CD4-positive, alpha-beta T cell treated with Interleukin-1 beta for 1 hour (primary cell): ENCODE measurements at places on chromosomes 5 and 9.
A peak's percentile ranks its signal among the peaks of the same experiment; 100 is the strongest.

- no peak for DNase-seq
These were observed 24.3 kb downstream of the PTPDC1 start for GRCh38 chr9:94108584-94108983.

DNA sequence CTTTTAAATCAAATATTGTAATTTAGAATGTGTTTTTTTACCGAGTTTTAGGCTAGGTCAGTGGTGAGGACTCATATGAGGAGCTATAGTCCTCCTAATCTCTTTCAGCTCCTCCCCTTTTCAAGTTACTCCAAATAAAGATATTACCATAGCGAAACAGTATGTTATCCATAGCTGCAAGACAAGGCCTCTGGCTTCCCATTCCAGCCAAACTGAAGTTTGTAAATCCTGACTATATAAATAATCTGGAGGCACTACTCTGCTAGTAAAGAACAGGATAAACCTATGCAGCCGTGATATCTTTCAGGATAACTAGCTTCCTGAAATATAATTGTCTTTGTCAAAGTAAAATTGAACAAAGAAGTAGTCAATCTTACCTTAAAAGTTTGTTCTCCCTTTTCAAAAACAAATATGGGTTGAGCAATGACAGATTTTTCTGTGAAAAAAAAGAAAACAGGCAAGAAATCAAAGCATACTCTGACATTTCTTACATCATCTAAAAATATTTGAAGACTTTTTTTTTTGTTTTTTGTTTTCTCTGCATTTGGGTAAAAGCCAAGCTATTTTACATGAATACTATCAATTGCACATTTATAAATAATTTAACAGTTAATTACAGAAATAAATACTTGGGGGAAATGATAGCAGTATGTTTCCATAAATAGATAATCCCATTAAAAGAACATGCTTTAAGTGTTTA lies 29.3 kb upstream of the NADK2 start:
- DNase-seq, result no peak

GRCh38 chr5:65734921-65735320 lies 12.9 kb downstream of the NLN start:
- DNase-seq, result no peak

DNA sequence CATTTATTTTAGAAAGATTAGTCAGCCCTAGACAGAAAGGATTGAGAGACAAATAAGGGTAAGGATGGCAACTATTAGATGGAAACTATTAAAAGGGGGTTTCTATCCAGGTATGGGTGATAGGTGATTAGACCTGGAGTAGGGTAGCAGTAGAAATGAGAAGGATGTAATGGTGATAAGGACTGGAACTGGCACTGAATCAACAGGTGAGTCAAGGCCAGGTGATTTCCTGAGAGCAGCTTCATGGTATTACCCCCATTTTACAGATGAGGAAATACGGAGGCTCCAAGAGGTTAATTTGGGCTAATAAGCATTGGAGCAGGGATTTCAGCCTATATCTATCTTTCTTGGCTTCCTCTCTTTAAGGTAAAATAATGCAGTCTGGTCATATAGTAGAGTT lies 55.7 kb downstream of the CAST start:
- no peak for DNase-seq

DNA sequence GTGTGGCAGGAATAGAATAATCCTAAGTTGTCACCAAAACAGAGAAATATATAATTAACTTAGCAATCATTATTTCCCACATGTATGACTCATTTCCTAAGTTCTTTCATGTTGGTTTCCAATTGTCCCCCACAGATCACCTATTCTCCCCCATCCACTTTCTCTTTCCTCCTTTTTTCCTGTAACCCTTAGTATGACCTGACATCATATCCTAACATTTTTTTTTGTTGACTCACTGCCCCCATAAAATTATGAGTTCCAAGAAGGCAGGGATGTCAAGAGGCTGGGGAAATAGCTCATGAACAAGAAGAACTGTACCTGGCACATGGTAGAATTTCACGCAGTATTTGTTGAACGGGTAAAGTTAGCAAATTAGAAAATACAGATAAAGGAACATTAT lies 186.7 kb downstream of the DCP2 start:
- DNase-seq, result no peak

- no peak for DNase-seq
These were observed 74.8 kb upstream of the UBTD2 start for GRCh38 chr5:172358345-172358744.

DNA sequence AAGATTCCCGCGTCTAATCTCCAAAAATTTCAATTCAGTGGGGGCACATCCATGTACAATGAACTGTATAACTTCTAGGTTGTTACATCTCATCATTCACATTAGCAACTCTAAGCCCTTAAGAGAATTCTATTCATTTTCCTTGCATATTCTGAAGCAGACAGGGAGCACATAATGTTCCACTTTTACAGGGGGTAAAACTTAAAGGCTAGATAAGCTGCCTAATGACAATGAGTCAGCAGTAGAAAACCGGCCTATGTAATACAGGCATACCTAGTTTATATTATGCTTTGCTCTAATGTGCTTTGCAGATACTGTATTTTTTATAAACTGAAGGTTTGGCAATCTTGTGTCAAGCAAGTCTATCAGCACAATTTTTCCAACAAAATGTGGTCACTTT lies 40.4 kb downstream of the PTAR1 start:
- no peak for DNase-seq

- DNase-seq, result no peak
These were observed 398.1 kb downstream of the MAN2A1 start for GRCh38 chr5:110087829-110088228.

DNA sequence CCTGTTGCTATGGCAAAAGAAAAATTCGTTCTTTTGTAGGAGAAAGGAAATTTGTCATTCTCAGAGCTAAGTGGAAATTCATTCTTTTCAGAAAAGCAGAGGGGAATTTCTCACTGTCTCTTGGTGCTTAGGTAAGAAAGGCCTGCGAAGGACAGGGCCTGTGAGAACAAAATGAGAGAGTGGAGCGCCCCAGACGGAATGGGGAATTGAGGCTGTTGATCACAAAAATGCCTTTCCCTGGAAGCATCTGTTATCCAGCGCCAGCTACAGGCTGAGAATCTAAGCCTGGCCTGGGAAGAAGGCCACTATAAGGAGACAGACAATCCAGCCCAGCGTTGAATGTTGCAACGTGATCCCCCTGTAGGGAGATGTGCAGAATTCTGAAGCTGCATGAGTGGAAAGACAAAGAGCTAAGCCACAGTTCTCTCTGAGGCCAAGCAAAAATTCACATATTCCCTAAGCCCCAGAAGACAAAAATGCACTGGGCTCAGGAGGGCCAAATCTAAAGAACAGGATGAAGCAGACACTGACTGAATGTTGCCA lies 44.8 kb upstream of the CLK4 start:
- no peak for DNase-seq

GRCh38 chr9:131330814-131331600 lies 41.5 kb downstream of the PLPP7 start:
- no peak for DNase-seq

DNA sequence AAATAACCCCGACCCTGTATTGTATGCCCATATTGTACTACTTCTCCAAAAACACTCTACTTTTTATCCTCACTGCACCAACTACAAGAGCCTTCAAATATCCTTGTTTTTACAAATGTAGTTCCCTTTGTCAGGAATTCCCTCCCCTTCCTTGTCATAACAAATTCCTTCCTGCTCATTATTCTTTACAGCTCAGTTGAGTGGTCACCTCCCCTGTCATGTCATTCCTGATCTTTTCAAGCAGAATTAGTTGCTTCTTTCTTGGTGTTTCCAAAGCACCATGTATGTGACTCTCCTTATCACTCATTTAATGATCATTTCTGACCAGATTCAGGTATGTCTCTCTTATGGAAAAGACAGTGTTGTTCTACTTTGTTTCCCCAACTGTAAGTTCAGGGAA lies 194.2 kb upstream of the SMC2 start:
- DNase-seq, result no peak

DNA sequence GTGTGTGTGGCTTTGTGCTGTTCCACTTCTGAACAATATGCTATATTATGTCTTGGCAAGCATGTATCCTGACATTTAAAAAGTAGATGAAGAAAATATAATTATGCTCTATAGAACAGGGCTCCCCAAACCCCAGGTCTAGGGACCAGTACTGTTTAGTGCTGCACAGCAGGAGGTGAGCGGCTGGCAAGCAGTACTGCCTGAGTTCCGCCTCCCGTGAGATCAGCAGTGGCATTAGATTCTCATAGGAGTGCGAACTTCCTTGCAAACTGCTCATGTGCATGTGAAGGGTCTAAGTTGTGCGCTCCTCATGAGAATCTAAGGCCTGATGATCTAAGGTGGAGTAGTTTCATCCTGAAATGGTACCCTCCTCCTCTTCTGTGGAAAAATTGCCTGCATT lies 979.1 kb upstream of the CTNND2 start:
- no peak for DNase-seq

DNA sequence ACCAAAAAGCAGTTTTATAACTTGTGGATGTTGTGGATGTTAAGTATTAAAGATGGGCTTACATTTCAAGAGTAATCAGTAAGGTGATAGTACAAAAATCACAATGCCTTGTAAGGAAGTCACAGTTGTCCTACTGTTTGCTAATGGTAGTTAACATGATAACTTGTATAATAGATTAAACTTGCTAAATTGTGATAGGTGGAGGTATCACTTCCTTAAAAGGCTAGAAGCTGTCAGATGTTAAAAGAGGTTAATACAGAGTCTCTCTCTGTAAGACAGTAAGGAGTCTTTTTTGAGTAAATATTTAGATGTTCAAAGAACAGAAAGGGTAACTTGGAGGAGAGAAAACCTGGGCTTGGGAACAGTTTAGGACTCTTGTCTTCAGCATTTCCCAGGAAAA lies 14.2 kb upstream of the MACIR start:
- DNase-seq, result no peak

- DNase-seq, result no peak
These were observed 58.6 kb upstream of the XPA start for GRCh38 chr9:97755618-97756267.

- no peak for DNase-seq
These were observed 389.6 kb downstream of the KIAA0825 start for GRCh38 chr5:94228791-94229190.

GRCh38 chr9:97160255-97160654 lies 121.3 kb upstream of the CTSV start:
- no peak for DNase-seq

GRCh38 chr5:171433982-171434676 lies 14.7 kb downstream of the FGF18 start:
- DNase-seq, result no peak

- DNase-seq, result no peak
These were observed 3.1 kb downstream of the KLF9 start for GRCh38 chr9:70411121-70411929.

- DNase-seq, result no peak
These were observed 47.2 kb downstream of the ARHGEF28 start for GRCh38 chr5:73673161-73673591.

- no peak for DNase-seq
These were observed 377.7 kb downstream of the DMRT2 start for GRCh38 chr9:1427875-1428274.

DNA sequence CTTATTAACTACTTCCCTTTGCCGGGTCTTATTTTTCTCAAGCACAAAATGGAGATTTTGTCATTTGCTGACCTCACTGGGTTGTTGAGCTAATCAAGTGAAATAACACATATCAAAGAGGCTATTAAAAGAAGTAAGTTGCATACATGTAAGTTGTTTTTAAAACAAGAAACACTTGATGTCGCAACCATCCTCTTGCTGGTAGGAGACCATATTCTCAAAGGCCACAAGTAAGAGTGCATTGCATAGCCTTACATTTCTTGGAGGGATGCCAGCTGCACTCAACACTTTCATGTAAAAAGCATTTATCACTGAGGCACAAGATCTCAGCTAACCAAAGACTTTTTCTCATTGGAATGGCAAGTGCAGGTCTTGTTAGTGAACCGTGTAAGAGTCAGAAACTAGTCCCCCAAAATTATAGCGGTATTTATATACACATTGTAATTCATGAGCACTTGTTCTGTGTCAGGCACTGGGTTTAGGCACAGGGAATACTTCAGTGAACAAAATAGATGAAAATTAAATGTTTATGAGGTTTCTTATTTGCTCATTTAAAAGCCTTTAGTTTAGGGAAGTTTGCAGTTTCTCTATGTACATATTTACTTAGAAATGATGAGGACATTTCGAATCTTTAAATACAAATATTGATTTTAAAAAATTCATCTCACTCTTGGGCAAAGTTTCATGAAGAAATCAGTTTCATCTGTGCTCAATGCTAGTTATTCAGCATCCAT lies 72.0 kb downstream of the ZFAND5 start:
- DNase-seq, result peak; percentile 7

DNA sequence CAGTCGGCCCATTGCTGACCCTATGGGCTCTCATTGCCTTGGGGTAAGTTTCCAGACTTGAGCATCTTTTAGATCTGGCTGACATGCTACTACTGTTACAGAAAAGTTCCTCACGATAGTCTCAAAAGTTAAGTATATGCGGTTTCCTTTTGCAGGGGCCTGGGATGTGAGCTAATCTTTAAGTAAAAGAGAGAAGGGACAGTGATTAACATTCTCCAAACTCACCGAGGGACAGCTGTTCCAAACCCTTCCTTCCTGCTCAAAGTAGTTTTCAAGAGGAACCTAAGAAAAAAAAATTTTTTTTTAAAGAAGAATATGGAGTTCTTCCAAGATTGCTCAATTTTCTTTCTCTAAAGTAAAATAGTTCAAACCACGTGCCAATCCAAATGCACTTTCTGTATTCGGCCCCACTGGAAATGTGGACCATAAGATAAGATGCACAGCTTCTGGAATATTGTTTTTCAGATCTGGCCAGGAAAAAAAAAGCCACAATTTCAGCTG lies 168.0 kb upstream of the SPRY4 start:
- DNase-seq, result no peak

- no peak for DNase-seq
These were observed 21.9 kb downstream of the USP20 start for GRCh38 chr9:129857207-129857606.

GRCh38 chr5:60578315-60578714 lies 121.7 kb downstream of the DEPDC1B start:
- no peak for DNase-seq

DNA sequence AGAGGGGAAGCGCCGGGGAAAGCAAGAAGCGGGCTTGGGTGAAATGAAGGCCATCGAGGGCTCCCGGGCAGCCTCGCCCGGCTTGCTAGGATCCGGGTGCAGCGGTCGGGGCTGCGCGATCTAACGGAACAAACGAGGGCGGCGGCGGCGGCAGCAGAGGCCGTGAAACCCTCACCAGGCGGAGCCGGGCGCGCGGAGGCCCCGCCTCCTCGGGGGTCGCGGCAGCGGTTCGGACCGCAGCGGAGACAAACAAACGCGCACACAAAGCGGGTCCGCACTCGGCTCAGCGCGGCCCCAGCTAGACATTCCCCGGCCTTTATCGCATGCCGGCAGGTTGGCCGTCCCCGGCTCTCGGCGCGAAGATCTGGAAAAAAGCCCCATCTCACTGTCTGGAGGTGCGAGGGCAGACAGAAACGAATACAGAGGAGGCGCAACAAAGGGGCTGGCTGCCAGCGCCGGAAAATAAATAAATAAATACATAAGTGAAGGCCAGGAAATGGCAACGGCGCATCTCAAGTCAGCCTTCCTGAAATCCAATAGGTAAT lies 10.5 kb upstream of the TRIM36 start:
- peak; percentile 15 for DNase-seq

DNA sequence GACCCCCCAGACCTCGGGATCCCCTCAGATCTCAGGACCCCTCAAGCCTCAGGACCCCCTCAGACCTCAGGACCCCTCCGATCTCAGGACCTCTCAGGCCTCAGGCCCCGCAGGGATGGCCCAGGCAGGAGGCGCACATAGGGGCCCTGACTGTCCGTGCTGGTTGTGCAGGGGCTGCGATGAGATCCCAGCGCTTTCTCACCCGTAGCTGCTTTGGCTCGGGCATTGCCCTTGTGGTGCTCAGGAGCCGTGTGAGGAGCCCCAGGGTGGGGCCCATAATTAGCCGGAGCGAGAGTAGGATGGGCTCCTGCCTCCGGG lies 680 bp upstream of the LPCAT1 start:
- DNase-seq, result no peak

GRCh38 chr5:89374144-89374784 lies 491.3 kb upstream of the MEF2C start:
- no peak for DNase-seq
